ENCODE measurements at places on chromosomes 4 and X.

- no peak for DNase-seq
These were observed 9.7 kb downstream of the OCIAD2 start for GRCh38 chr4:48896845-48897244.

DNA sequence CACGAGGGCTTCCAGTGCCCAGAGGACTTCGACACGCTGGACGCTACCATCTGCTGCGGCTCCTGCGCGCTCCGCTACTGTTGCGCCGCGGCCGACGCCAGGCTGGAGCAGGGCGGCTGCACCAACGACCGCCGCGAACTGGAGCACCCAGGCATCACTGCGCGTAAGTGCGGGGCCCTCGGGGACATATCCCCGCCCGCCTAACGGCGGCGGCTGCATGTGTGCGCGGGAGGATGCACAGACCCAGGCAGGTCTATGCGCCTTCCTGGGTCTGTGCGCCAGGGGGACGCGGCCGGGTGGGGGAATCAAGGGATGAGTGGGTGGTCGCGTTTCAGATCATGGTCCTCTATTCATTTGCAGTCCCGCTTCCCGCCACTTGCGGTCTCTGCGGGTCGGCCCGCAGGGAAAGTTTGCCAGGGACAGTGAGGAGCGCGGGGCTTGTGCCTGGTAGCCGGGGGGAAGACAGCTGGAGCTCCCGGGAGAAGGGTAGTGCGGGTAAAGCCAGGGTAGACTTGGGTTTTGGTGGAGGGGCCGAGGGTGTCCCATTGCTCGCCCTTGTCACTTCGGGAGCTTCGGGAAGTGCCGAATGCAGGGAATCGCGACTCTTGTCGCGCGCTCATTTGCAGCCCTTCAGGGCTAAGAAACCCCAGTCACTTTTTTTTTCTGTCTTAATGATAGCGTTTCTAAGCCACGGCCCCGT, 1.0 kb downstream of the SHISA3 start:
- peak; percentile 83 for DNase-seq

GRCh38 chr4:162131256-162131655, 32.5 kb downstream of the FSTL5 start:
- no peak for DNase-seq

GRCh38 chr4:122625156-122625555, 4.3 kb upstream of the IL21 start:
- DNase-seq, result no peak

- DNase-seq, result no peak
These were observed 1.2 kb downstream of the RAB9B start for GRCh38 chrX:103830848-103831247.

DNA sequence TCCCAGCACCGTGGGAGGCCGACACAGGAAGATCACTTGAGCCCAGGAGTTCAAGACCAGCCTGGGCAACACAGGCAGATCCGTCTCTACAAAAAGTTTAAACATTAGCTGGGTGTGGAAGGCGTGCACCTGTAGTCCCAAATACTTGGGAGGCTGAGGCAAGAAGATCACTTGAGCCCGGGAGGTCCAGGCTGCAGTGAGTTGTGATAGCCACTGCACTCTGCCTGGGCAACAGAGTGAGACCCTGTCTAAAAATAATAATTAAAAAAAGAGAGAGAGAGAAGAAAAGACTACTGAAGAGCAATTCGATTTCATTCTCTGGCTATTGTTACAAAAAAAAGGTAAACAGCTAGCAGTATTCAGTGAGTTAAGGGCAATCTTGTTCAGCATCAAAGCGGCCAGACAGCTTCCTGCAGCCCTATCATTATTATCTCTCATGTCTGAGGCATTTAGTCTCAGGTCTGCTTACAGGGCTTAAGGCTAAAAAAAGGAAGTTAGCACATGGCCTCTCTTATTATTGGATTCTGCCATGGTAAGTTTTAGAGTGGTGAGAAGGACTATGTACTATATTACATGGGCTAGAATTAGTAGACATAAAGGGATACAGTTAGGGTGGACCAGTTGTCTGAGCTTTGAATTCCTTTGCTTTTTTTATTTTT, 37.9 kb downstream of the ARHGEF6 start:
- no peak for DNase-seq

DNA sequence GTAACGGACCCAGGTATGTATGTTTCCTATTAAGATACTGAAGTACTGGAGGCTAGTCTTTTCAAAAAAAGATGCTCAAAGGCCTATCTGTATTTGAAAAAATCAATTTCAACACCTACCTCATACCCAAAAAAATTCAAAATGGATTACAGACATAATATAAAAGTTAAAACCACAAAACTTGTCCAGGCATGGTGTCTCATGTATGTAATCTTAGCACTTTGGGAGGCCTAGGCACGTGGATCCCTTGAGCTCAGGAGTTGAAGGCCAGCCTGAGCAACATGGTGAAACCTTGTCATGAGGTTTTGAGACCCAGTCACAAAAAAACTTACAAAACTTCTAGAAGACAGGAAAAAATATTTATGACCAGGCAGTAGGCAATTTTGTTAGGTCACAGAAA, 16.7 kb downstream of the RBMX start:
- no peak for DNase-seq

DNA sequence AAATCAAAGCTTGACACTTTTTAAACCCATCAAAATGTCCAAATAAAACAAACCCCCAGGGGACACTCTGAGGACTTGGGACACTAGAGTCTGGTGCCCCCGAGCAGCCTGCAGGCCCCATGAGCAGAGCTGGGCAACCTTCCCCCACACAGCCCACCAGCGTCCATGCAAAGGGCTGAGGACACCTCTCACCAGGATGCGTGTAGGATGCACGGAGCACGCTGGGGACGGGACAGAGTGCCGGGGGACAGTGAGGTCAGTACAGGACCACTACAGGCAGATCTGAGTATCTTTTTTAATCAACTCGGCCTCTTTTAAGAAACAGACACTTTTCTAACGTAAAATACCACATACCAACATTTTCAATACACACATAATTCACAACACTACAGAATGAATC, 6.9 kb downstream of the GAK start:
- peak; percentile 42 for DNase-seq

- peak; percentile 80 for DNase-seq
These were observed 212.4 kb upstream of the GRID2 start for GRCh38 chr4:92091335-92091734.

DNA sequence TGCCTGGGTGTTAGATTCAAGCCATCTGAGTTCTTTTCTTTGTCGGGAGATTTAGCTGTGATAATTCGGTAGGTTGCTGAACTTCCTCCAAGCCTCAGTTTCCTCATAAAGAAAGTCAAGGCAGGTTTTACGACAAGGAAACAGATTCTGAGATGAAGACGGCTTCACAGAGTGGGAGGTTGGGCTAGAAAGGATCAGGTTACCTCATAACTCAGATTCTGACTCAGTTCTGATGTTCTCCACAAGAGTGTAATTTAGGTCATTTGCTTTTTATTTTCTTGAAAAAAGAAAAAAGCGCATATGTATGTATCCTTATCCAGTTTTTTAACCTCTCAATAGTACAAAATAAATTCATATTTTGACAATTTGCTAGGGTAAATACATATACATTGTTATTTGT, 47.2 kb upstream of the ELOVL6 start:
- DNase-seq, result no peak

DNA sequence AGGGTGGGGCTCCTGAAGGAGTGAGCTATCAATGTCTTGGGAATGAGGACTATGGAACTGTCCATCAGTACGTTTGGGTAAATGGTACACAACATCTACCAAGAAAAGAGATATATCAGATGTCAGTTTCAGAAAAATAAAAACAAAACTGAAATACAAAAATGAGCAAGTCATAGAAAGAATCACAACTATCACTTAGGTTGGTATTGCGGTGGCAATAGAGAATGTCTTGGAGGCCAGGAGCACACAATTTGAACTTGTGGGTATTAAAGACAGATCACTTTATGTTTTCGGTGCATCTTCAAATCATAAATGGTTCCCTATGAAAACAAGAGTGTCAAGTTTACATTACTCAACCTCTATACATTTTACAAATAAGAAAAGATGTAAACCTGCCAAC, 176.8 kb downstream of the CHM start:
- no peak for DNase-seq

GRCh38 chr4:128858879-128859671, 49.6 kb downstream of the JADE1 start:
- no peak for DNase-seq

GRCh38 chrX:134388161-134389109, 71.5 kb upstream of the HPRT1 start:
- no peak for DNase-seq

DNA sequence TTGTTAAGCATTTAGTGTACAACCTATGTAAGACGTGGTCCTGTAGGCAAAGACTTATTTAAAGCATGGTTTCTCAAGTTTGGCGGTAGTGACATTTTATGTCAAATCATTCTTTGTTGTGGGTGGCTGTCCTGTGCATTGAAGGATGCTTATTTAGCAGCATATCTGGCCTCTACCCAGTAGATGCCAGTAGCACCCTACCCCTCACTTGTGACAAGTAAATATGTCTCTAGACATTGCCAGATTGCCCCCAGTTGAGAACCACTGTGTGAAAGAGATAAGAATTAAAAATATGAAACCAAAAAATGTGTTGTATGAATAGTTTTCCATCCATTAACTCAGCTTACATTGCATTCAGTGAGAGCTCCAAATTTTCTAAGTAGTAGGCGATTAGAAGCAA, 25.5 kb downstream of the MMAA start:
- DNase-seq, result no peak

DNA sequence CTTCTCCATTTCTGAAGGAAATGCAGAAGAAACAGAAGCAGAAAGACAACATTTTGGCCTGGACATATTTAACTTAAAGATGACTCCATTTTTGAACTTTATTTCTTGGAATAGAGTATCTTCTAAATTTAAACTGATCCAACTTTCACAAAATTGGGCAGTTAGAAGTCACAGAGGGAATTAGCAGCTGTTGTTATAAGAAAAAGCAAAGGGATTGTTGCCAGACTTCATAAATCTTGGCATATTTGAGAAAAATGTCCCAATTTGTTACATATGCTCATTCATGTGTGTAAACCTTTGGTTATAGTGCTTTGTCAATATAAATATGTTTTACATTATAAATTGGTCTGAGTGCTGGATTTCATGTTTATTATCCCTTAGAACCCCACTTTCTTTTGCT, 3.4 kb downstream of the GLUD2 start:
- DNase-seq, result no peak

DNA sequence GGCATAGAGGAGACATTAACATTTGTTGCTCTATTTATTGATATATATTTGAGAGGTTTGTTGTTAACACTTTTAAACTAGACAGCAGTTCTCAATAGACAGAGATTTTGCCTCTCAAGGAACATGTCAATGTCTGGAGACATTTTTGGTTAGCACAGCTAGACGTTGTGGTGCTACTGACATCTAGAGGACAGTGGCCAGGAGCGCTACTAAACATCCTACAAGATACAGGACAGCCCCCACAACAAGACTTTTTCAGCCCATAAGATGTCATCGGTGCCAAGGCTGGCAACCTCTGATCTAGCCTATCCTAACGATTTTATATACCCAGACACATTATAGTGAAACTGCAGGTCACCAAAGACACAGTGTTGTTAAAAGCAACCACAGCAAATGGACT, 18.4 kb upstream of the CTSO start:
- DNase-seq, result peak; percentile 59

DNA sequence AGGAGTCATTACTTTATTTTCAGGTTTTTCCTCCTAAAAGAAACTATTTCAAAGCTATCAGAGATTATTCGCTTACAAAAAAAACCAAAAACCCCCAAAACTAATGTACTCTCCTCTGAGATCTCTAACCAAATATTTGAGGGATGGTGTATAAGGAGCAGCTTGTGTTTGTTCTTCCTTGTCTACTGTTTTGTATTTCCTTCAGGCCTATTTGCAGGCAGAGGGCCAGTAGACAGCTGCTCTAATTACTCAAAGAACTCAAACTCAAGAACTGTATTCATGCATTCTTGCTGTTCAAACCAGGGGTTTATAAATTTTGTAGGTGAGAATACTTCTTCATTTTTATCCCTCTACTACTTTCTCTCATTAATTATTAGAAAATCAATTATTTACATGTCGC, 51.3 kb downstream of the SH3RF1 start:
- no peak for DNase-seq

DNA sequence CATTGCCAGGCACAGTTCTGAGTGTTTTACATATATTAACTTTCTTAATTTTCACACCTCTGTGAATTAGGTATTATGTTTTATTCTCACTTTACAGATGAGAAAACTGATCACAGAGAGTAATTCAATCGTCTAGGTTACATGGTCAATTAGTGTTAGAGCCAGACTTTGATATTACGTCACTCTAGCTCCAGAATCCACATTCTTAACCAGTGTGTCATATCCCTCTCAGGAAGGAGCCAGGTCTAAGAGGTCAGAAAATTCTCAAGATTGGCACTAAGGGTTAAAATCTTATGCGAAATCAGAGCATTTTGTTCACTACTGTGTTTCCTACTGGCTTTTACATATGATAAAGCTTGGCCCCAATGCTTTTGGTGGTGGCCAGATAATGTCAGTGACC, 7.4 kb downstream of the DMP1 start:
- DNase-seq, result no peak

GRCh38 chr4:146098397-146098796, 77.1 kb upstream of the LSM6 start:
- no peak for DNase-seq

GRCh38 chr4:151291485-151291884, 14.5 kb downstream of the PRSS48 start:
- no peak for DNase-seq

DNA sequence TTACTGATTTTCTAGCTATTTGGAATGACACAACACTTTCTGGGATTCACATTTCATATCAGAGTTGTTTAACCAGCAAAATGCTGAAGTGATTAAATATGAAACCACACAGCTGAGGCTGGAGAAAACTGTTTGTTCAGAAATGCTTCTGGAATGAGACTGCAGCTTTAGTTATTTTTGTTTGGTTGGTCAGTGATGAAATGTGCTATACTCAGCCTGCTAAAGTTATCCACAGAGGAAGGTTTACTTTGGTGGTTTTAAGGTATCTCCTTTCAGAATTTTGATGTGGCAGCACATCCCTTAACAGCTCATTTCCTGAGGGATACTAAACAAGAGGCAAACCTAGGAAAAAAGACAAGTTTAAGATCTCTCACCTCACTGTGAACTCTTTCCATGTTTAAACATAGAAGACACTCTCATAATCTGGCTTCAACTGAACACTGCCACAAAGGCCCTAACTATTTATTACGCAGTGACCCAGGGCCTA, 106.6 kb upstream of the PDE5A start:
- DNase-seq, result no peak

GRCh38 chr4:13920901-13921300, 293.4 kb upstream of the BOD1L1 start:
- DNase-seq, result peak; percentile 83

DNA sequence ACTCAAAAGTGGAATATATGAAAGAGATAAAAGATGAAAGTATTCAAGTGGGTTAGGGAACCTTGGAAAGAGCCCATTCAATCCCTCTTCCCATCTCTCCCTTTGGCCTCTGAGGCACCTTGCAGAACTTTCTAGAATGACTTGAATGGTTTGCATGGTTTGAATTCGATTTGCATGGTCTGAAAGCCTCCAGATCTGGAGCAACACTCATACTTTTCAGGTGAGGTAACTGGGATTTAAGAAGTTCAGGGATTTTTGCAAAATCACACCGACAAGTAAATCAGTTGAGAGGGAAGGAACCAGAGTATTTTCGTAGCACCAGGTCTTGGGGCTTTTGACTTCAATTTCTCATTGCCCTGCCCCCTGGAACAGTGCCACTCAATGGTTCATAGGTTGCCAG, 476.0 kb upstream of the FTHL17 start:
- no peak for DNase-seq

All from endodermal cell (in vitro differentiated cells).